T-helper 17 cell (primary cell): ENCODE measurements at places on chromosomes 1 and 21. TPM values are rescaled to one million over a fixed set of nuclear protein-coding genes. Genes with fewer than 3 reads are reported as not detected.

DNA sequence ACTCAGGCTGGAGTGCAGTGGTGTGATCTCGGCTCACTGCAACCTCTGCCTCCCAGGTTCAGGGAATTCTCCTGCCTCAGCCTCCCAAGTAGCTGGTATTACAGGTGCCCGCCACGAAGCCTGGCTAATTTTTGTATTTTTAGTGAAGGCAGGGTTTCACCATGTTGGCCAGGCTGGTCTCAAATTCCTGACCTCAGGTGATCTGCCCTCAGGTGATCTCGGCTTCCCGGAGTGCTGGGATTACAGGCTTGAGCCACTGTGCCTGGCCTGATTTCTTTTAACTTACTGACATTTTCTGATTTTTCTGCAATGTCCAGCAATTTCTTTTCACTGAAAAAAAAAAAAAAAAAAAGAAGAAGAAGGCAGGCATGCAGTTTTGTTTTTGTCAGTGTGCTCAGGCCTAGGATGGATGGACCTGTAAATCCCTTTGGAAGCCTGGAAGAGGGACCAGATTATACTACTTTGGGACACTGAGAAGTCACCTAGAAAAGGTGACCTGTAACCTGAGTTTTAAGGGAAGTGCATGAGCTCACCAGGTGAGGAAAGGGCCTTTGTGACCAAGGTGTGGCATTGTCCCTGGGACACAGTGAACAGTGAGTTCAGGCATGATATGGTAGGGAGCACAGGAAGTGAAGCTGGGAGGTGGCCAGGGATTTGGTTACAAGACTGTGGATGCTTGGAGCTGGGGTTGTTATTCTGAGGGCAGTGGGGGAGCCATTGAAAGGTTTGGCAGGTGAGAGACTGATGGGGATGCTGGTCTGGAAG is 2.7 kb upstream of the TMEM61 start:
- H3K4me1 ChIP-seq: peaks cover 6% of the 10 kb centered on the region
- no peak for DNase-seq
- no peak overlapping the region for H3K27ac ChIP-seq
- peaks cover 11% of the 10 kb centered on the region for H3K36me3 ChIP-seq

GRCh38 chr1:155540000-155540874 is 22.4 kb downstream of the ASH1L start:
- no peaks in the 10 kb centered on the region for H3K27me3 ChIP-seq
- H3K4me1 ChIP-seq: peaks cover 32% of the 10 kb centered on the region
- DNase-seq: no peak
- peak overlapping the region; percentile 74 for H3K4me3 ChIP-seq

DNA sequence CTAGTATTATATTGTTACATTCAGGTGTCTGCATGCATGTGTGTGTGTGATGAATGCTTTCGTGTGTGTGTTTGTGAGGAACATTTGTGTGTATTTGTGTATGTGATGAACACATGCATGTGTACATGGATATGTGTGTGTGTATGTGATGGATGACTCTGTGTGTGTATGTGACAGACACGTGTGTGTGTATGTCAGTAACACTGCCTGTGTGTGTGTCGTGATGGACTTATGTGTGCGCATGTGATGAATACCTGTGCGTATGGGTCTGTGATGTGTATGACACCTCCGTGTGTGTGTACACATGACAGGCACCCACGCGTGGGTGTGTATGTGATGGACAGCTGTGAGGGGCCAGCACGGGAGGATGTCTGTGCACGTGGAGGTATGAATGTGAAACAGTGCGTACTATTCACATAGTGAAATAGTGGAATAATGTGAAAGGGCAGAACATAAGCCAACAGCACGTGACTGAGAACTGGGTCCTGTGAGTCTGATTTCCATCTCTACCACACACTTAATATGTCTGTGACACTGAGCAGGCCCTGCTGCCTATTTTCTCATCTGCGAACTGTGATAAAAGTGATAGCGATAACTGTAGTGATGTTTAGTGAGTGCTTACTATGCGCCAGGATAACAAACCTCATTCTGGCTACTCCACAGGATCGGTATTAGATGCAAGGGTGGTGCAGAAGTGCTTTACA is 41.8 kb upstream of the CSF3R start:
- H3K27ac ChIP-seq: peak overlapping the region; percentile 67
- no peaks in the 10 kb centered on the region for H3K36me3 ChIP-seq
- H3K4me3 ChIP-seq: peak overlapping the region; percentile 79

GRCh38 chr1:26045722-26046245 is at the start of gene SLC30A2:
Gene SLC30A2 (minus strand): TSS chr1:26046118. CDS start chr1:26045896, 222 bp downstream.
- H3K4me1 ChIP-seq: peaks cover 8% of the 10 kb centered on the region
- no peak for DNase-seq
- peaks cover 10% of the 10 kb centered on the region for H3K36me3 ChIP-seq
- H3K27me3 ChIP-seq: peaks cover 70% of the 10 kb centered on the region
- H3K27ac ChIP-seq: no peak within 1 kb of the TSS

- H3K4me1 ChIP-seq: peaks cover 13% of the 10 kb centered on the region
- H3K36me3 ChIP-seq: no peaks in the 10 kb centered on the region
- no peak overlapping the region for H3K27ac ChIP-seq
- peaks cover 24% of the 10 kb centered on the region for H3K27me3 ChIP-seq
These were observed 26.7 kb upstream of the RPTN start for GRCh38 chr1:152185544-152186391.

DNA sequence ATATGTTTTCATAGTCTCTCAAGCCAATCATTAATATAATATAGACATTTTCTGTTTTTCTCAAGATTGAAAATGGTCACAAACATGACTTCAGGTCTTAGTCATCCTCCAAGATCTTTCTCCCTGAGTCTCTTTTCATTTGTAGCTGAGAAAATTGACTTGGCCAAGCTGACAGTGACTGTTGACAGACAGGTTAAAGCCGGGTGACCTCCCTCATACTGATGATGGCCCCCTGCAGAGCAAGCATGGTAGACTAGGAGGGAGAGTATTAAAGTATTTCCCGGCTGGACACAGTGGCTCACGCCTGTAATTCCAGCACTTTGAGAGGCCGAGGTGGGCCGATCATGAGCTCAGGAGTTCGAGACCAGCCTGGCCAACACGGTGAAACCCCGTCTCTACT is 6.8 kb upstream of the KIAA1614 start:
- H3K4me1 ChIP-seq: peaks cover 6% of the 10 kb centered on the region
- H3K36me3 ChIP-seq: peaks cover 2% of the 10 kb centered on the region
- H3K4me3 ChIP-seq: no peak overlapping the region
- H3K27me3 ChIP-seq: peaks cover 33% of the 10 kb centered on the region

- no peaks in the 10 kb centered on the region for H3K36me3 ChIP-seq
- peaks cover 13% of the 10 kb centered on the region for H3K27me3 ChIP-seq
- no peak overlapping the region for H3K4me3 ChIP-seq
- no peak for DNase-seq
- no peak overlapping the region for H3K27ac ChIP-seq
- H3K4me1 ChIP-seq: no peaks in the 10 kb centered on the region
These were observed 12.2 kb upstream of the LAMC2 start for GRCh38 chr1:183173828-183174227.

DNA sequence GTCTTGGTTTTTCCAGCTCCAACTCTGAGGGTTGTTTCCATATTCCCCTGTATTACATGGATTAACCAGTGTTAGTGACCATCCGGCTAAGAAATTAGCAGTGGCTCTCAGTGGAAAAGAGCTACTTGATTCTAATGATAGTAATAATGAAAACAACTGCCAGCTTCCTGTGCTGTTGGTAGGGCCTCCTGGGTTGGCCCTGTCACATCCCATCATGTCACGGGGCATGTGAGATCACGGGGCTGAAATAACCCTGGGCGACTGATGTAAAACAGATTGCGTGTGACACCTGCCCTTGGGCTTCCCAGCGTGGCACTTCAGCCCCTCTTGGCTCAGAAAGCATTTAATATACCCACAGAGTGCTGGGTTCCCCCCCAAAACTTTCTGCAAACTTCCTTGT is 149.0 kb downstream of the ROR1 start:
- H3K4me3 ChIP-seq: no peak overlapping the region
- no peaks in the 10 kb centered on the region for H3K4me1 ChIP-seq
- H3K36me3 ChIP-seq: no peaks in the 10 kb centered on the region
- H3K27ac ChIP-seq: no peak overlapping the region
- H3K27me3 ChIP-seq: peaks cover 25% of the 10 kb centered on the region
- DNase-seq: no peak

- peaks cover 8% of the 10 kb centered on the region for H3K4me1 ChIP-seq
- peak within 1 kb of the TSS; percentile 77 for H3K27ac ChIP-seq
- H3K27me3 ChIP-seq: no peaks in the 10 kb centered on the region
- DNase-seq: no peak
- H3K4me3 ChIP-seq: no peak within 1 kb of the TSS
These were observed at the start of gene TMEM82 for GRCh38 chr1:15742339-15742801. Gene TMEM82 (plus strand): TSS chr1:15742499. CDS start chr1:15742560, 61 bp downstream.

DNA sequence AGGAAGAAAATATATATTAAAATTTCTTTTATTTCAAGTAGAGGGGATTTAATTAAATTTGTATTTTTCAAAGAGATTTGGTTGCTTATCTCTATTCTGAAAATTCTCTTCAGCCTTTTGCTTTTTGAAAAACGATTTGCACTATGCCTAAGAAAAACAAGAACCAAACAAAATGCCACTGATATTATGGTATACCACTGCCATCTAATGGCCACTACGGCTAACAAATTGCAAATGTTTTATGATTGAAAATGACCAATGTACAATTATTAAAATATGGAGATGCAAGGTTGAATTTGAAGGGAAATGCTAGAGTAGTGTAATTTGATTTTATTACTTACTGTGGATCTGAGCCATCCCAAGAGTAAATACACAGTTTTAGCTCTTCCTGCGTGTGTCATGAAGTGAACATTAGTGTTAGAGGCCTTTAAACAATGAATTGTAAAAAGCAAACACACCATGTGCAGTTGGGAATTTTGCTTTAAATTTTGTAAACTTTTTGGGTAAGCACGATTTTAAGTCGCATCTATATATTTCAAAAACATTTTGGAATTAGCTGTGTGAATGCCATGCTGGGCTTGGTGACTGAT is 137.4 kb upstream of the USP25 start:
- no peak overlapping the region for H3K27ac ChIP-seq
- H3K36me3 ChIP-seq: no peaks in the 10 kb centered on the region
- H3K4me3 ChIP-seq: no peak overlapping the region
- no peak for DNase-seq
- peaks cover 31% of the 10 kb centered on the region for H3K27me3 ChIP-seq

DNA sequence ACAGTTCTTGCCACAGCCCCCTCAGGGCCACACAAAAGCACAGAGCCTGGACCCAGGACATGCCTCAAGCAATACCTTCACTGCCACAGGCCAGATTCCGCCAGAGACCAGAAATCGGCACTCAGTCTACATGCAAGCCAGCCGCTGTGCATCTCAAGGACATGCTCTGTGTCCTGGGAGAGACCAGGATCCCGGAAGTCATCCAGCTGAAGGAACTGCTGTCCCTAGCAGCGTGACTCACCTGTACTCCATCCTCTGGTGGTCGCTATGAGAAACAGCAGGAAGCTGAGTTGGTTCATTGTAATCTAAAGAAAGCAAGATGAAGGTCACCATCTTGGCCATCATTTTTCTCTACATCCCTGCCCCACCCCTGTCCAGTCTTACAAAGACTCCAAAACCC is 401 bp downstream of the ITLN1 start:
- peaks cover 4% of the 10 kb centered on the region for H3K36me3 ChIP-seq
- no peak overlapping the region for H3K4me3 ChIP-seq
- no peak overlapping the region for H3K27ac ChIP-seq
- no peaks in the 10 kb centered on the region for H3K4me1 ChIP-seq

DNA sequence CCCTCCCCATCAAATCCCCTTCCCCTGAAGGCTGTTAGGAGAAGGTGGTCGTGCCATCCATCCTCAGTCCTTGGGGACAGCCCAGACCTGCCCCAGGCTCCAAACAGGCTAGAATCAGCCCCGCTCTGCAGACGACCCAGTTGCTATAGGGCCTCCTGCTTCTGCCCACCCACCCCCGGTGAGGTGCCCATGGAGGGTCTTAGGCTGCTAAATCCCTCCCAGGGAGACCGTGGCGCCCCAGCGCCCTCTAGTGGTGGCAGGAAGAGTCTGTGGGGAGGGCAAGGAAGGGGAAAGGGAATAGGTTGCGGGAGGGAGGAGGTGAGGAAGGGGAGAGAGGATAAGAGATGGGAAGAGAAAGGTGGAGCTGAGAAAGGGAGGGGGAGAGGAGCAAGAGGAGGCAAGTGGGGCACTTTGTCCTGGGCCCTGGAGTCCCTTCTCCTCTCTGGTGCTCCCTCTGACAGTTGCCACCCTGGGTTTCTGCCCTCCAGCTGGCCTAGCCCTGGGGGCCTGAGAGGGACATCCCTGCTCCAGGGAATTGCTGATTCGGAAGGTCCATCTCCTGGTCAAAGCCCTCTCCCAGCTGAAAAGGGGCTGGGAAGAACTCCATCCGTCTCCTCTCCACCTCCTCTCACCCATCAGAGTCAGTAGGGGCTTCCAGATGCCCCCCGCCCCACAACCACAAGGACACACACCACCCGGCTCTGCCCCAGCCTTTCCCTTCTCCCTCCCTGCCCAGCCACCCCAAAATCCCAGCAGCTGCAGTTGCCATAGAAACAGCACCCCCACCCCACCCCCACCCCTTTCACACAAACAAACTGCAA is 55.4 kb downstream of the CAMK2N1 start:
- no peaks in the 10 kb centered on the region for H3K4me1 ChIP-seq
- peaks cover 64% of the 10 kb centered on the region for H3K27me3 ChIP-seq
- peak overlapping the region; percentile 29 for H3K27ac ChIP-seq
- peaks cover 5% of the 10 kb centered on the region for H3K36me3 ChIP-seq
- DNase-seq: no peak

DNA sequence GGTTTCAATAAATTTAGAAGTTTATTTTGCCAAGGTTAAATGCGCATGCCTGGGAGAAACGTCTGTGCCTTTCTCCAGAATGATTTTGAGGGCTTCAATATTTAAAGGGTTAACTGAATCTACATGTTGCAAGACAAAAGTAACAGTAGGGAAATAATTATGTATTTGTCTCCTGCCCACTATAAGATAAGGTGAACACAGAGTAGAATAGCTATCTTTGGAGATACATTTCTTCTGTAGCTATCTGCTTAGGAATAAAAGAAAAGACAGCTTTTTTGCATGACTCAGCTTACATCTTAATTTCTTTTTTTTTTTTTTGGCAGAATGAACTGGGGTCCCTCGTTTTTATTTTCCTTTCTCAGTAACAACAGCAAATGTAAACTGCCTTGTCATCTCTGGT is 1351.6 kb downstream of the AMY1C start:
- H3K4me1 ChIP-seq: no peaks in the 10 kb centered on the region
- H3K4me3 ChIP-seq: no peak overlapping the region
- H3K27me3 ChIP-seq: no peaks in the 10 kb centered on the region
- DNase-seq: no peak
- H3K27ac ChIP-seq: no peak overlapping the region
- no peaks in the 10 kb centered on the region for H3K36me3 ChIP-seq

GRCh38 chr1:21255284-21255942 is 34.9 kb downstream of the ECE1 start:
- H3K36me3 ChIP-seq: peaks cover 7% of the 10 kb centered on the region
- peaks cover 39% of the 10 kb centered on the region for H3K4me1 ChIP-seq
- peak overlapping the region; percentile 19 for H3K4me3 ChIP-seq

GRCh38 chr1:68254667-68255226 is 22.4 kb upstream of the WLS start:
- H3K27ac ChIP-seq: no peak overlapping the region
- no peaks in the 10 kb centered on the region for H3K4me1 ChIP-seq
- DNase-seq: no peak
- no peaks in the 10 kb centered on the region for H3K36me3 ChIP-seq
- H3K27me3 ChIP-seq: no peaks in the 10 kb centered on the region

Gene HSF2BP
- total RNA-seq: 0.20 TPM

Gene NES
- total RNA-seq: not detected

Gene LIPI
- not detected for total RNA-seq

Gene FUCA1
- 4.8 TPM for total RNA-seq

Gene CAPN8
- 0.91 TPM for total RNA-seq

Gene CCDC17
- total RNA-seq: 5.7 TPM

Gene CD2
- total RNA-seq: 172 TPM

Gene MYBPH
- not detected for total RNA-seq

Gene CD84
- total RNA-seq: 66.2 TPM

Gene FAM151A
- total RNA-seq: not detected

Gene FCGR3A
- total RNA-seq: 0.31 TPM

Gene OR6N1
- total RNA-seq: not detected

Gene OXCT2
- not detected for total RNA-seq
